ENCODE measurements at places on chromosomes 6 and 20.
A peak's percentile ranks its signal among the peaks of the same experiment; 100 is the strongest.

DNA sequence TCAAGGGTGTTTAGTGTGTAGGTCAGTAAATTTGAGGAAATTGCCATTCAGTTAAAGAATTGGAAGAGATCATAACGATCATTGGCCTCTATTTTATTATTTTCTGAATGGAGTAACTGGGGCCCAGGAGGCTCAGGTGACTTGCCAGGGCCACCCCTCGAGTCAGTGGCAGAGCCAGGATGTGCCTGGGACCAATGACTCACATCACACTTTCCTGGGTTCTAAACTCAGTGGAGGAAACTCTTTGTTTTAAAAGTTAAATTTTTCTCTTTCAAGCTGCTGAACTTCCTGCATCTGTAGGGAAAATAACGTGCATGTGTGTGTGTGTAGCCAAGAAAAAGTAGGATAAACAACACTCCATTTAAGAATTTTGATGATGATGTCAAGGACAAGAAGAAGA is 135.5 kb downstream of the MYLK4 start:
- no peak for DNase-seq

GRCh38 chr6:109186012-109186411 is 90.7 kb downstream of the CEP57L1 start:
- no peak for DNase-seq

DNA sequence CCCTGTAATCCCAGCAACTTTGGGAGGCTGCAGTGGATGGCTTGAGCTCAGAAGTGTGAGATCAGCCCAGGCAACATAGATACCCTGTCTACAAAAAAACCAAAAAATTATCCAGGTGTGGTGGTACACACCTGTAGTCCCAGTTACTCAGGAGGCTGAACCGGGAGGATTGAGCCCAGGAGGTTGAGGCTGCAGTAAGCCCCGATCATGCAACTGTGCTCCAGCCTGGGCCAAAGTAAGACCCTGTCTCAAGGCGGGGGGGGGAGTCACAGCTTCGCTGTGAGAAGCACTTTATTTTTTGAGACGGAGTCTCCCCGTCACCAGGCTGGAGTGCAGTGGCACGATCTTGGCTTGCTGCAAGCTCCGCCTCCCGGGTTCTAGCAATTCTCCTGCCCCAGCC is 54.2 kb downstream of the EZR start:
- DNase-seq, result no peak

DNA sequence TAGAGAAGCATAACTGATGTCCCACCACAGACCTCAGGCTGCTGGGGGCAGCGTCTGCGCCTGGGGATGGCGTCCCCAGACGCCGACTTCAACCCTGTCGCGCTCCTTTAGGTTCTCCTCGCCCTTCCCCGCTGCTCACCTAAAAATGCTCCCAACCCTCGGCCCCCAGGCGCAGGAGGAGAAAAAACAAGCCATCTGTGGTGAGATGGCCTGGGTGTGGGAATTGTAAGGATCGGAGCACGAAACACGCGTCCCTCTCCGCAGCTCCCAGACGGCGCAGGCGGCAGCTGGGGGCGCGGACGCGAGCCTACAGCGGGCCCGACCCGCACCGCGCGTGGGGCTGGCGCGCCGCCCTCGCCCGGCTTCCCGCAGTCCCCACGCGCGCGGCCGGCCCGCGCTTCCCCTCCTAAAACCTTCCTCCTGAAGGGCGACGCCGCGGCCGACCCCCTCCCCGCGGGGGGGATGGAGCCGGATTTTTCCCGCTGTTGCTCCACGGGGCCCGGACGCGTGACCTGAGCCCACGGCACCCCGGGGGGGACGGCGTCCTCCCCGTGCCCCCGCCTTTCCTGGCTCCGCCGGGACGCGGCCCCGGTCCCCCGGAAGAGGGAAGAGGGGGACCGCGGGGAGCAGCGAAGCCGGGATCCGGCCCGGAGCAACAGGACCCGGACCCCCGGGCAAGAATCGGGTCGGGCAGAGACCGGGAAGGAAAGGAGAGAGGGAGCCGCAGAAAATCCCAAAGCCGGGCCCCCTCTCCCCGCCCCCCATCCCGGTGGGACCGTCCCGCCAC is 611 bp downstream of the EPB41L2 start:
- peak; percentile 2 for DNase-seq

DNA sequence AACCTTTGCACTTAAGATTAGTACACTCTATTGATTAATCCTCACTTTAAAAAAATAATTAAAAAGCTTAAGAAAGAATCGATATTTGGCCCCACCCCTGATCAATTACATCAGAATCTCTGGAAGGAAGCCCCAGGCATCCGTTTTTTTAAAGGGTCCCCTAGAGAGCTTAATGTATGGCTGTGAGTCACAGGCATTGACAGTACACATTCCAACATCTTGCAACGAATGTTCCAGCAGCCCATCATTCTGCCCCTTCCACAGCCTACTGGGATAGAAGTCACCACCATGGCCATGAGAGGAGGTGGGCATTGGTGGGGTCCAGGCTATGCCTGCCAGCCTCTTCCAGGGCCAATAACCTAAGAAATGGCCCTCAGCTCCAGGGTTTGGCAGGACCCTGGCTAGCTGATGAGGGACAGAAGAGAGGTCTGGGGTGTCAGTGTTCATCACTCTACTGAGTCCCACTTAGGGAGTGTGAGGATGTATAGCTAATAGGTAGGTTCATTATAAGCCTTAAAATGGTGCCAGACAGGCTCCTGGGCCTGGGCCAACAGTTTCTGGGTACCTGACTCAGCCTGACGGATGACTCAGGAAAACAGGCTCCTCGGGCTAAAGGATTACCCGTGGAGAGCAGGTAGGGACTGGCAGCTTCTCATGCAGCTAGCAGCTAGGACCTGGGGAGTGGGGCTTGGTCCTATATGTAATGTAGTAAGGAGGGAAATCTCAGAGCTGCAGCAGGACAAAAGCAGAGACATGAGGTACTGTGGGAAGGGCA is 40.4 kb downstream of the MDGA1 start:
- DNase-seq, result no peak

DNA sequence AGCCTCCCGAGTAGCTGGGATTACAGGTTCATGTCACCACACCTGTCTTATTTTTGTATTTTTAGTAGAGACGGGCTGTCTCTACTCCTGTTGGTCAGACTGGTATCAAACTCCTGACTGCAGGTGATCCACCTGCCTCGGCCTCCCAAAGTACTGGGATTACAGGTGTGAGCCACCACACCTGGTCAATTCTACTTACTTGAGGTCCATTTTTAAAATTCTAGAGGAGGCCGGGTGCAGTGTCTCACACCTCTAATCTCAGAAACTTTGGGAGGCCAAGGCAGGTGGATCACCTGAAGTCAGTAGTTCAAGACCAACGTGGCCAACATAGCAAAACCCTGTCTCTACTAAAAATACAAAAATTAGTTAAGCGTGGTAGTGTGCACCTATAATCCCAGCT is 7.8 kb downstream of the RIPOR3 start:
- no peak for DNase-seq

GRCh38 chr6:162683135-162683534 is 44.4 kb downstream of the PRKN start:
- DNase-seq, result no peak

DNA sequence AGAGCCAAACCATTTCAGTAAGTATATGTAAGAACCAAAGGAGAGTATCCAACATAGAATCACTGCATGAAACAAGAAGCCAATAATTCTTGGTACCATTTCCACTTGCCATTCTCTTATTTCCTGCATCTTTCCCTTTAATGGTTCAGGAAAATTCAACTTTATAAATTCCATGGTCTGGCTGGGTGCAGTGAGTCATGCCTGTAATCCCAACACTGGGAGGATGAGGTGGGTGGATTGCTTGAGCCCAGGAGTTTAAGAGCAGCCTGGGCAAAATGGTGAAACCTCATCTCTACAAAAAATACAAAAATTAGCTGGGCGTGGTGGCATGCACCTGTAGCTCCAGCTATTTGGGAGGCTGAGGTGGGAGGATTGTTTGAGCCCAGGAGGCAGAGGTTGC is 21.2 kb downstream of the NHLRC1 start:
- DNase-seq, result no peak

DNA sequence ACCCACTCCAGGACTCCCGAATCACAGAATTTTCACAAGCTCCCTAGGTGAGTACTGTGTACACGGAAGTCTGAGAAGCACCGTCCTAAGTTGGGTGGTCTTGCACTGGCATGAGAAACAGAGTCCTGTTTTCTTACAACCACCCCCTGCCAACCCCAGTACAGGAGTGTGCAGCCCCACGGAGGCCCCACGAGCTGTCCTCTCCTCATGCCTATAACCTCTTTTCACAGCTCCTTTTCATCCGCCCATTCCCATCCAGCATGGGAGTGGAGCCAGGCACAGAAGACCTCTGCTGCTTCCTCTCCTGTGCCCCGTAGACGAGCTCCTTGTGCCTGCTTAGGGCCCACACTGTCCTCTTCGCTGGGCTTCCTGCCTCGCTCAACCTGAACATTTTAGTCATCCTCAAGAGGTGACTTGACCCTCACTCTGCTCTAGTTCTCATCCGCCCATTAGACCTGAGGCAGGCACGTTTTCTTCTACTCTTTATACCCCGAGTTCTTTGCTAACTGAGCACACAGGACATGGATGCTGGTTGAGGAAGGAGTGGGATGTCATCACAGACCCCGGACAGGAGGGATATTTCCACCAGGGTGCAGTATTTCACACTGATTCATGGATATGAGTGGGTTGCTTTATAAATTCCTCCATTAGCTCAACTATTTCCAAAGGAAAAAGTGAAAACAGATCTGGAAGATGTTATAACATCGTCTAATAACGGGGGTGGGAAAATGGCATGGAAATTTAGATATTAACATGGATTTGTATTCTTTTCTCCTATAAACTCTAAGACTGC is 160.5 kb downstream of the TTLL2 start:
- DNase-seq, result no peak

GRCh38 chr20:25608774-25609173 is 15.0 kb downstream of the NANP start:
- DNase-seq, result no peak

- no peak for DNase-seq
Observed at GRCh38 chr6:110554441-110554840, 78.0 kb upstream of the SLC22A16 start.

DNA sequence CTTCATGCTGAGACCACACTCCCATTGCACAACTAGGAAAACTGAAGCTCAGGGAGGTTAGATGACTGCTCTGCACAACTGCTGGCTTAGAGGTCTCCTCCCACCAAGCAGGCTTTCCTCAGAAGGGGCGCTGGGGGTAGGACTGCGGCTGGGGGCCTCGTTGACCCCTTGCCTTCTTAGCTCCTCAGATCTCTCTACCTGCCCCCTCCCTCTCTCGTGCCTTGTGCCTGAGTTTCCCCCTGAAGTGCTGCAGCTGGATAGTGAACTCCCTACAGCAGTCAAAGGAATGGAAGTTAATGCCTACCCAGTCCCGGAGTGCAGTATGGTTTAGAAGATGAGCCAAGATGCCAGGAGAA is 149.8 kb downstream of the GRM4 start:
- DNase-seq, result no peak

DNA sequence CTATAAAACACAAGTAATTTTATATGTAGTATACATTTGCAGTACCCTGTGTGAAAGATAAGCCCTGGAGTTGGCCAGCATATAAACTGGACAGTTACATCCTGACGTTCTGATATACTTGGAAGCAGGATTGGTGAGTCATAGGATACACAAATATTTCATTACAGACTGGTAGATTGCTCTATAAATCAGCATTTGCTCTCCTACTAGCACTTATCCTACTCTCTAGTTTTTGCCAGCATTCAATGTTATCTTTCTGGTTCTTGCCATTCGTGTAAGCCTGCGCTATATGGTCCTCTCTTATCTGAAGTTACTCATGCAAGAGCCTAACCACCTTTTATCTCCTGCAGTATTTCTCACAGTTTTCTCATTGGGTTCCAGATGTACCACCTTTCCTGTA is 680.2 kb upstream of the MMS22L start:
- no peak for DNase-seq

DNA sequence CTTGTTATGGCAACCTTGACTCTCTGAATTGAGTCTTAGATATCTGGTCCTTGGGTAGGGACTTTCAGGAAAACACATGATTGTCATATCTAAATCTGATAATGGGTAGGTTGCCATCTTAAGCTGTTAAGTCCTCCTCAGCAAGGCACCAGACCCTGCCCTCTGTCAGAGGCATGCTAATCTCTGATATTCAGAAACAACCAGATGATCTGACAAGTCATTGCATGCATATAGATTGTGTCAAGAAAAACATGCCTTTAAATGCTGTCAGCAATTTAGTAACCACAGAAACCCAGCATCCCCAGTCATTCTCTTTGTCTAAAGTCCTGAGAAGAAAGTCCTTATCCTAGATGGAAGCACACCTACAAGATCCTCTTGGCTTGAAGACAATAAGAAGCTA is 149.1 kb downstream of the EDN1 start:
- no peak for DNase-seq

GRCh38 chr6:166903500-166903899 is 52.9 kb downstream of the RNASET2 start:
- no peak for DNase-seq

DNA sequence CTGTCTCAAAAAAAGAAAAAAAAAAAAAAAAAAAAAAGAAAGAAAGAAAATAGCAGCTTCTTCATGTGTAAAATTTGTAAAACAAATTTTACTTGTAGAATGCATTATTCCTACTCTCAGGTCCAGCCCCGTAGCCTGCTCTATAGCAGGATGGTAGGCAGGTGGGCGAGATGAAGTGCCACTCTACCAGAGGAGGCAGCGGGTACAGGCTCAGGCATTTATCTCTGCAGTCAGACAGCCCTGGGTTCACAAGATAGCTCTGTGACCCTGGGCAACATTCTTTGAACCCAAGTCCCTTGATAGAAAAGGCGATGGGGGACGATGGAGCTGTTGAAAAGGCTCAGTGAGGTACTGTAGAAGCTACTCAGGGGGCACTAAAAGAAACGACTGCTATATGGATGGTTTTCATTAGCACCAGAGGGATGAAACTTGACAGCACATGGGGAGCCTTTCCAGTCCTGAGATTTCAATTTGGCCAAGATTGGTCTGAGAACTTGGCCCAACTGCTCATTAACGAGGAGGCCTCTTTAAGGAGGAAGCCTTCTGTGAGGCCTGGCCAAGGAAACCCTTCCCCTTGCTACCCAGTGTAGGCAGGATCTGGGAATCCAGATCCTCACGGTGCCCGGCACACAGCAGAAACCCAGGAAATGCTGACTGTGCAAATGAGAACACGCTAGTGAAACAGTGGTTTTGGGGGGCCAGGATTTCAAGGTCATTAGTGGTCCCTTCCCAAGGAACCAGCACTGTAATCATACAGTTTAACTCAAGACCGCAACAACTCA is 63.1 kb downstream of the MYH7B start:
- DNase-seq, result no peak

DNA sequence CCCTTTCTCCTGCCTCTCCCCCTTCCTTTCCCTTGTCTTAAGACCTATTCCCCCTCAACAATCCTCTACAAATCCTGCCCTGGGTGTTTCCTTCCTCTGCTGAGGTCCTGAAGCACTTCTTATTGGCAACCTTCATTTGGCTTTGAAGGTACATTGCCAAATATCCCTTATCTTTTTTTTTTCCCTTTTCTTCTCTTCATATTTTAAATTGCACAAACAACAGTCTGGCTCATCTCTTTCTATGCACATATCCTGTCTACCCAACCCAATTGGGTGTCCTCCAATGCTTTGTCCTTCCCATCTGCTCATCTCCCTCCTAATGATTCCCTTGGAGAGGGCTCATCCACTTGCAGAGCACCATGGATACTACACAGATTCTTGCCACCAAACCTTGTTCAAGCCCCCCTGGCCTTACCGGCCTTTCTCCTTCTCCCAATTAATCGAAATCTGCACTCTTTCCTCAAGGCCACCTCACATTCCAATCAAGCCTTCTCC is 537.9 kb upstream of the JARID2 start:
- DNase-seq, result no peak

- DNase-seq, result no peak
Observed at GRCh38 chr6:11143394-11144371, 32.2 kb upstream of the ERVFRD-1 start.
